ENCODE measurements at places on chromosomes 7 and 10.
A peak's percentile ranks its signal among the peaks of the same experiment; 100 is the strongest.

- no peak for DNase-seq
Measured at GRCh38 chr10:10392511-10392910, 625.2 kb upstream of the CELF2 start.

DNA sequence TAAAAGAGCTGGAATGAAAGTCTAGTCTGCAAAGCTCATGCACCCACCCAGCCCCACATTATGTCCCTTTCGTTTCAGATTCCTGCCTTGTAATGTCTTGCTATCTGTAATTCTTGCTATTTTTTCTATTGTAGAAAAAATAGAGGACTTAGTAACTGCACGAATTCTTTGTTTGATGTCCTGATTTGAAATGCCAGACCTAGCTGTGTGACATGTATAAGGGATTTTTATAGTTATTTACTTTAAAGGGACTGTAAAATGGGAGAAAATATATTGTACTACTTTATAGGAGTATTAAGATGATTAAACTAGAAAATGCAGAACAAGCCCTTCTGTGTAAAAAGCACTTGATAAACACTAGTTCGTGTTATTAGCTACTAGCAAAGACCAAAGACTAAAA lies 32.4 kb downstream of the TARP start:
- no peak for DNase-seq

DNA sequence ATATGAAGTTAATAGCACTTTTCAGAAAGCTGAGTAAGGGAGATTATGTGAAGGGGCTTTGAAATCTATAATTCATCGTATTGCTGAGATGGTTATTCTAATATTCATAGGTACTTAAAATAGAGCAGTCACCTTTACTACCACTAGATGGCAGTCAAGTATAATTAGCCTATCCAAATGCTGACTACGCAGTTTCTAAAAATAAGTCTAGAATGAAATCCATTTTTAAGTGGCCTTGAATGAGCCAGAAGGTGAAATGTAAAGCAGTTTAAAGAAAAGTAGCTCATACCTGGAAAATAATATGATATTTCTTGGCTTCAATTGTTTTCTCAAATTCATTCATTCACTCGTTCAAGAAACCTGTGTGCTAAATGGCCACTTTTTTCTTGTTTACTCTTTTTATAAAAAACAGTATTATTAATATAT lies 1277.1 kb downstream of the GATA3 start:
- DNase-seq, result no peak

- DNase-seq, result no peak
Measured at GRCh38 chr7:158067931-158068482, 519.6 kb downstream of the PTPRN2 start.

DNA sequence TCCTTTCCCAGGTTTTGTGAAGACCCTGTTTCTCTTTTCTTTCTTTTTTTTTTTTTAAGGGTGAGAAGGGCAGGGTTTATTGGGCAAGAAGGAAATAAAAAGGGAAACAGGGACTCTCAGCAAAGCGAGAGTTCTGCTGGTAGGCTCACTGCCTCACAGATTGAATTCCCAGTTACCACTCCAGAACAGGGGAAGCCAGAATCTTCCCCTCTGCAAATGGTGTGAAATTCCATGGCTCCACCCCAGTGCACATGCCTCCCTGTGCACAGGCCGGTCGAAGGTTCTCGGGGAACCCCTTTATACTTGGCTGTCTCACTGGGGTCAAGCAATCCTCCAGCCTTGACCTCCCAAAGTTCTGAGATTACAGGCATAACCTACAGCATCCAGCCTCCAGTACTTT lies 10.5 kb upstream of the GUSB start:
- no peak for DNase-seq

DNA sequence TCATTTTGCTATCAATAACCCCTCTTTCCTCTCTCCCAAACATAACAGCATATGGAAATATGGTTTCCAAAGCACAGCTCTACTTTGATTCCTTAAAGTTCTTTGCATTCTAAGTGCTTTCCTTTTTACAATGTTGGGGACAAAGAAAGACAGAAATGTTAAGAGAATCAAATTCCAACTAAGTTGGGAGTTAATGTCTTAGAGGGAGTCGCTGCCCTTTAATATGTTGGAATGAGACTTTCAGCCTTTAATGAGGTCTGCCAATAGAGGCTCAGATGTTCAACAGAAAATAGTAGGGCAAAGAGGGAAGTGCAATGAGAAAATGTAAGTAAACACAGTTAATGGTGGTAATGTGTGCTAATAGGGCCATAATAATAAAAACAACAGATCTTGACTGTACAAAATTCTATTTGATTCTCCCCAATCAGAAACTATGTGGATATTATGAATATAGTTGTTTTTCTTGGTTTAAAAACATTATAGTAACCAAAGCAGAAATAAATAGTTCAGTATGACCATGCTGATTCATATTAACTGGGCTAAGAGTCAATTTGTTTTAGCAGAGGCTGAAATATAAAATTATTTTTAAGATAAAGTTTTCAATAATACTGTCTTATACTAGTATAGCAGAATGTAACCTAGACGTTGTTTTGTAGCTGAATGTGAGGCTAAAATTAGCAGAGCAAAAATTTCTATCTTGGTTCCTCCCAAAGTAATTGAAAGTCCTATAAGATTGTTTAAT lies 10.3 kb downstream of the HYCC1 start:
- no peak for DNase-seq

DNA sequence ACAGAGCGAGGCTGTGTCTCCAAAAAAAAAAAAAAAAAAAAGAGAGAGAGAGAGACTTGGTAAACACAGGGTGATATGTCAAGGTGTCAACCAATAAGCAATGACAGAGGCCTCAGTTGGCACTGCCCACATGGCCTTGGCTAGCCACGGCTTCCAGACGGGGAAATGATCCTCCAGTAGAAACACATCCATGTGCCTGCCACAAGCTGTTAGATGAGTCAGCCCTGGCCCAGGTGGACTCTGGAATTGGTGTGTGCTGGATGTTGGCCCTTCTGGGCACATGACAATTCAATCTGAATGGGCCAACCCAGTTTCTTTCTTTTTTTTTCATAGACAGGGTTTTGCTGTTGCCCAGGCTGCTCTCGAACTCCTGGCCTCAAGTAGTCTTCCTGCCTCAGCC lies 13.7 kb downstream of the RFC2 start:
- no peak for DNase-seq

DNA sequence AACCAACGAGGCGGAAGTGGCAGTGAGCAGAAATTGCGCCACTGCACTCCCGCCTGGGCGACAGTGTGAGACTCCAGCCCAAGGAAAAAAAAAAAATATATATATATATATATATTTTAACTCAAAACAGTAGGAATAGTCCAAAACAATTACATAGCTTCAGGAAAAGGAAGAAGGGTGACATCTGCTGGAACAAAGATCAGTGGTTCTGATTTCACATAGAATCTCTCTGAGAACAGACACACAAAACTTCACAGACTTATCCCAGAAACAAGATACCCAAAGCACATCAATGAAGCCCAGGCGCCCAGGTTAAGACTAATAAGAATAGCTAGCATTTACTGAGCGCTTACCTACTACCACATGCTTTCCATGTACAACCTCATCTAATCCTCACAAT lies 45.0 kb downstream of the DNMBP start:
- no peak for DNase-seq

DNA sequence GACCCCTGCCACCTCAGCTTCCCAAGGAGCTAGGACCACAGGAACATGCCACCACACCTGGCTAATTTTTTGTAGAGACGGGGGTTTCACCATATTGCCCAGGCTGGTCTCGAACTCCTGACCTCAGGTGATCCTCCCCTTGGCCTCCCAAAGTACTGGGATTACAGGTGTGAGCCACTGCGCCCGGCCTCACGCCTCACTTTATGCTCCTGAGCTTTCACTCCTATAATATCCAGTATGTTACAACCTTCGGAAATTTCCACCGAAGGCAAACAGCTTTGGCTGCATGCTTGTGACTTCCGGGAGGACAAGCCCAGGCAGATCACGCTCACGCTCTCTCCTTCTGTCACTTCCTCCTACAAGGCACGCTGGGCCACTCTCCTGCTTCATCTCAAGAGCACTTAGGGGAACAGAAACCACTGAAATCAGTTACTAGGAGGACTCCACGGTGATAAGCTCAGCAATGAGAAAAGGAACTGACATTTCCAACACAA lies 4.4 kb upstream of the MAD1L1 start:
- DNase-seq, result no peak

DNA sequence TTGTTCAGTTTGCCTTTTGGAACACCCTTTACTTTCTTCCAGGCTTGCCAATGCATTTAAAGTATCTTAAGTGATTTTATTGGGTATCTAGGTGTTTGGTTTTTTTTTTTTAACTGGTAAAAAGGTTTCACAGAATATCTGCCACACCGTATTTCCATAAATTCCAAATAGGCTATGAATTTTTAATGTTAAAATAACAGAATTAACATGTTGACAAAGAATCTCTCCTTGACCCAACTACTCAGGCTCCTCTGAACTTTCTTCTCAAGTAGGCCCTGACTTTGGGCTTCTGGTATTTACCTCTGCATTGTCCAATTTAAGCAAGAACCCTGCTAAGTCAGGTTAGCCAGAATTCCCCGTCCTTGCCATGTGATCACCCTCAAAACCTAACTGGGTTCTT lies 61.2 kb upstream of the PLA2G12B start:
- no peak for DNase-seq

DNA sequence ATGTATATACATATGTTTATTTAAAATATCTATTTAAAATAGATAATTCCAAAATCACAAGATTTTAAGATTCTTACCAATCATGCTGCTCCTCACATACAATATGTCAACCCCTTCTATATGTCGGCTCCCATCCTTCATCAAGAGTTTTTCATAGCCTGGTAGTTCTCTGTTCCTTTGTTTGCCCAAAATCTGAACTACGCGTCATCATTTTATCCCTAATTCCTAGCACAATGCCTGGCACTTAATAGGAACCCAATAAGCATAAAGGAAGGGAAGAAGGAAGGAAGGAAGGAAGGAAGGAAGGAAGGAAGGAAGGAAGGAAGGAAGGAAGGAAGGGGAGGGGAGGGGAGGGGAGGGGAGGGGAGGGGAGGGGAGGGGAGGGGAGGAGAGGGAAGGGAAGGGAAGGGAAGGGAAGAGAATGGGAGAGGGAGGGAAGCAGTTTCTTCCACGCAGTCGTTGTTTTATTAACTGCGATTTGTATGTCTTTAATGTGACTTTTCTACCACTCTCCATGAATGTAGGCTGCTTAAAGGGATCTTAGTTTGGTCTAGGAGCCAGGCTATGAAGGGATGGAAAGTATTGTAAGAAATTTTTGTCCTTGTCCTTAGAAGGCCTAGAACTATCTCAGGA lies 83.3 kb upstream of the PCGF5 start:
- DNase-seq, result no peak

DNA sequence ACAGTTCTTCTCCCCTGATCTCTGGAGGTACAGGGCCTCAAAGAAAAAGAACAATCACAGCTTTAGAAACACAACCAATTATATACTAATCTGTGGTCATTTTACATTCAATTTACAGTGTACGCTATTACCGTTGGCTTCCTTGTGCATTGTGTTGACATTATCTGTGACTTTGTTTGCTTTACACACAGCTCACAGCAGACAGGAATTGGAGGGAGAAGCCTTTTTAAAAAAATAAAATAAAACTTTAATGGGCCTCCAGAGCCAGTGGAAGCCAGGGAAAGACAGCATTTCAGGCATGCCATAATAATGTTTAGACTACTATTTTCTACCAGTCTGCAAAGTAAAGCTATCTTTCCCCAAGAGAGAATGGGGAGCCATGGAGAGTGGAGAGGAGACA lies 179.0 kb upstream of the ADO start:
- DNase-seq, result no peak

- DNase-seq, result no peak
Measured at GRCh38 chr10:99785646-99786045, 3.2 kb downstream of the ABCC2 start.

DNA sequence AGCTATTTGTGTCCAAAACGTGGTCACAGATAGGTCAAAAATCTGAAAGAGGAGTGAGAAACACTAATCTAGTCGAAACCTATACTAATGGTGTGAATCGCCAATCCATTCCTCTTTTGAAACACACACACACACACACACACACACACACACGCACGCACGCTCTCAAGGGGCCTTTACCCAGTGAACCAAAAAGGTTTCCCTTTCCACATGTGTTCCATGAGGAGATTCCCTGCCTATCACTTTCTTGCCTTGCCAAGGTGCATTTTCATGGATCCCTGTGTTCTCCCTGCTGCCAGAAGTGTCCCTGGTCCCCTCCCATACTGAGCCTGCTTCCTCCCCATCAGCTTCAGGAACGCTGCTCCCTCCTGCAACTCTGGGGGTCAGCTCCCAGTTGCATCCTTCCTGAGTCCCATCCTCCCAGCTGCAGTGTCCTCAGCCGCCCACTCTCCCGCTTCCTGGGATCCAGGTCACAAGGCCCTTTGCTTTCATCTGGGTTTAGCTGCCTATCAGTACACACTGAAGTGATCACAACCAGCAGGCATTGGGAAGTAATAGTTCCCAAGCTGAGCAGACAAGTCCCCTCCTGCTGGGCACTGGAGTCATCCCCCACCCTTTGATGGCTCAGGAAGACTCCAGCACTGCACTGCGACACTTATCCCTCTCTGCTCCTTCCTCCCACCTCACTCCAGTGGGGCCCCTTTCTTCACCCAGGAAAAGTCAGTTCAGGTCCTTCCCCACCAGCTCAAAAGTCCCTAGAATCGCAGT lies 49.2 kb upstream of the KCNMA1 start:
- DNase-seq, result no peak

GRCh38 chr7:34995757-34996156 lies 41.5 kb downstream of the DPY19L1 start:
- no peak for DNase-seq

- DNase-seq, result no peak
Measured at GRCh38 chr7:111758332-111758731, 196.0 kb upstream of the IMMP2L start.

- DNase-seq, result no peak
Measured at GRCh38 chr10:121007264-121007663, 156.1 kb downstream of the WDR11 start.

GRCh38 chr7:91230503-91230902 lies 33.7 kb upstream of the FZD1 start:
- no peak for DNase-seq

- DNase-seq, result peak; percentile 34
Measured at GRCh38 chr10:62106929-62107519, 161.6 kb downstream of the RTKN2 start.

DNA sequence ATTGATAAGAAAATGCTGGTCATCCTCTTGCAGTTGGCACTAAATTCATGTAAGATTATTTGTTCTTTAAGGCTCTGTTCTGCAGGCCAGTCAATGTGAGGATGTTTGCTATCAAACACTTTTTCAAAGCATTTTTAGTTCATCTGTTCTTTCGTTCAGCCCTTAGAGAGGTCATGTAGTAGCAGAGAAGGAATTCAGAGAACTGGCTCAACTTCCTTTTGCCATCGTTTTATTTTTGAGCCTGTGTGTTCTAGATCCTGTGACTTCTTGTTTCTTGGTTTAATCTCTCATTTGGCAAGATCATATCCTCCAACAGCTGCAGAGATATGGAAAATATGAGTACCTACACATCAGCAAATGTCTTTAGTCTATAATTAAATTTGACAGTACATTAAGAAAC lies 184.3 kb downstream of the NRP1 start:
- DNase-seq, result no peak

DNA sequence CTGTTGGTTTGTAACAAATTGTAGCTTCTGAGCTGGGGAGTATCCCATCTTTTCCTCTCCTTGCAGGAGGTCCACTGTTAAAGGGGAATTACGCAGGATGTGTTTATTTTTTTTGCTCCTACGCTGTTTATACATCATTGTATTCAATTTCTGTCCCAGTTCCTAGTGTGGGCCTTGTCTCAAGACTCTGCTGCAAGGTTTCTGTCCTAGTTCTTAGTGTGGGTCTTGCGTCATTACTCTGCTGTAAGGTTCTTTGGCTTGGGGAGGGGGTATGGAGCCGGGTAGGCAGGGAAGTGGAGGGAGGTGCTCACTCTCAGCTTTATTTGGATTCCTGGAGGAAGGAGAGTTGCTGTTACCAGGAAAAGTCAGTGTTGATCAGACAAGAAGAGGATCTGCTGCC lies 64.0 kb upstream of the TRIM8 start:
- DNase-seq, result no peak

Data from NCI-H526 (cell line).